ENCODE measurements at places on chromosomes 16 and 17.

GRCh38 chr16:57265850-57266530 is 18.5 kb downstream of the PLLP start:
- no peak for DNase-seq

DNA sequence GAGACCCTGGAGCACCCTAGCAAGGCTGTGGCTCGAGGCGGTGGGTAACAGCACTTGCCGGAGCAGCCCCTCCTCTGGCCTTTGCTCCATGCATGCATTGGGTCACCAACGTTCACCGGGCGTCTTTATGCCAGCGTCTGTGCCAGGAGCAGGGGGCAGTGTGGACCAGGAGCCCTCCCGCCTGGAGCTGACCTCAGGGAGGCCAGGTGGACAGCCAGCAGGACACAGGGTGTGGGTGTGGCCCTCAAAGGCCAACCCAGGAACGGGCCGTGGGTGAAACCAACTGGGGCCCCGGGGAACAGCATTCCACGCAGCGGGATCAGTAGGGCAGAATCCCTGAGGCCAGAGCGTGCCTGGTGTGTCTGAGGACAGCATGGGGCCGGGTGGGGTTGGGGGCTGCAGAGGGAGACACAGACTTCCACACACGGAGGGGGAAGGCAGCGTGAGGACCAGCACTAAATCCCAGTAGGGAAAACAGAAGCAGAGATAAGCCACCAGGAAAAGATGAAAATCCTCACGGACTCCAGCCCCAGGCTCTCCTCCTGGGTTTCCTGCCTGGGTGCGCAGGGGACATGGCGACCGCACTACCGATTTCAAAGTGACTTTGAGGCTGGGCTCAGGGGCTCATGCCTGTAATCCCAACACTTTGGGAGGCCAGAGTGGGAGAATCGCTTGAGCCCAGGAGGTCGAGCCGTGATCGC is 2.9 kb upstream of the CD7 start:
- peak; percentile 15 for DNase-seq

GRCh38 chr17:82876149-82876548 is 36.3 kb upstream of the ZNF750 start:
- DNase-seq: no peak

GRCh38 chr17:28101919-28102318 is 59.4 kb downstream of the NLK start:
- DNase-seq: no peak

GRCh38 chr16:25060920-25061319 is 45.8 kb upstream of the ARHGAP17 start:
- DNase-seq: no peak

- no peak for DNase-seq
These were observed 1972.6 kb downstream of the TP53TG3F start for GRCh38 chr16:35431829-35432663.

- DNase-seq: no peak
These were observed 178.9 kb downstream of the IRX3 start for GRCh38 chr16:54107583-54108202.

- peak; percentile 81 for DNase-seq
These were observed 5.3 kb upstream of the WDR24 start for GRCh38 chr16:695355-696089.

GRCh38 chr17:2444382-2444781 is 43.5 kb upstream of the MNT start:
- DNase-seq: no peak

DNA sequence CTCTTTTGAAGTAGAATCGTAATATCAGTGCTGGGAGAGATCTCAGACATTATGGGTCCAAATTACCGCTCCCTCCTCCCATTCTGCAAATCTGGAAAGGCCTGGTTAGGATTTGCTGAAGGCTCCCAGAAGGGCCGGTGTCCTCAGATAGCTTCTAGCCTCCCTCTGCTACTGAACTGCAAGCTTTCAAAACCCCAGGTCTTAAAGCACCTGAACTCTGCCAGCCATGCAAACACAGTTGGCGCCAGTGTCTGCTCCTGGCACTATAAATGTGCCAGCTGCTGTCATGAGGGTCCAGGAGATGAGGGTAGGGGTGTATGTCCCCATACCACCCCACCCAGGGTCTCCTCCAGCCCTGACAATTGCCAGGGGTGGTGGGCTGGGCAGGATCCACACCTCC is 24.2 kb downstream of the SLC5A10 start:
- no peak for DNase-seq

- no peak for DNase-seq
These were observed 3.3 kb downstream of the ARHGAP23 start for GRCh38 chr17:38431346-38432145.

DNA sequence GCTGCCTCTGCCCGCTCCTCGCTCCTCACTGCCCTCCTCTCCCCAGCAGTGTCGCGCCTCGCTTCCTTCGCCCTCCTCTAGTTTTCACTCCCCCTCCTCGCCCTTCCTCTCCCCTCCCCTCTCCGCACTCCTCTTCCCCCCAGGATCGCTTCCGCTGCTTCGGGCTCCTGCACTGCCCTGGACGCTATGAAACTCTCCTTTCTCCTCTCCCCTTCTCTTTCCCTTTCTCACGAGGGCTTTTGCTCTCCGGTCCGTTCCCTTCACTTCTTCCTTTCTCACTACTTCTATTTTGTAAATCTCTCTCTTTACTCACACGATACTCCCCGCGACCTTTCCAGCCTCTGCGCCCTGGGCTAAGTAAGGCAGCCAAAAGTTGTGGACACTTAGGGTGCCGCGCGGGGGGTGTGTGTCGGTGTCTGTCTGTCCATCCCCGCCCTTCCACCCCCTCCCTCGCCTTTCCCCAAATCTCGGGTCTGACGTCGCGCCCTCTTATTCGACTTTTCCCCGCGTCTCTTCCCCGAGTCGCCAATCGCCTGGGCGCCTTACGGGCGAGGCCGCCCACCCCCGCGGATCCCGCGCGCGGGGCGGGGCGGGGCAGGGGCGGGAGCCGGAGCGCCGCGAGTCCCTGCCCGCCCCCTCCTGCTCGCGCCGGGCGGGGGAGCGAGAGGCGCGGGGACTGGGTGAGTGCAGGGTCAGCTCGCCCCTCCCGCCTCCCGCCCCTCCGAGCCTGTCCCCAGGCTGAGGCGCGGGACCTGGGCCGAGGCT is at the start of gene IRX3:
Gene IRX3 (minus strand): TSS at position 422 of the 765 bp plus-strand sequence. CDS start 737 bp downstream, outside the sequence.
- DNase-seq: peak; percentile 56

- DNase-seq: peak; percentile 85
These were observed 22.7 kb downstream of the PEMT start for GRCh38 chr17:17568772-17569195.

- peak; percentile 16 for DNase-seq
These were observed at the start of gene KRT17 for GRCh38 chr17:41624208-41625101. KRT17 (minus strand) TSS chr17:41624575; CDS start chr17:41624509, 66 bp downstream.

- DNase-seq: peak; percentile 70
These were observed 4.5 kb downstream of the FBXL19 start for GRCh38 chr16:30927789-30928378.

DNA sequence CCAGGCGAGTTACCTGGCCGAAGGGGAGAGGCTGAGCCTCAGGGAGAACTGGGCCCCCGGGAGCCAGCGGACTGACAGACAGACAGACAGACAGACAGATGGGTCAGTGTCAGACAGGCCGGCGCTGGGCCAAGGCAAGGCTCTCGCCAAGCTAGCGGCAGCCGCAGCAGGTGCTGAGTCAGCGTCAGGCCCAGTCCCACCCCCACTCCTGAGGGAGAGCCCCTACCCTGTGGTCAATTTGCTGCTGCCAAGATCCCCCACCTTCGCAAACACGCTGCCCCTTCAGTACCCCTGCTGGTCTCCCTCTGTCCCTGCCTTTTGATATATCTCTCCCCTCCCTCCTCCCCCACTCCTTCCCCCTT is 1.5 kb downstream of the FGF11 start:
- DNase-seq: peak; percentile 56

Measured in glutamatergic neuron (in vitro differentiated cells).